ENCODE measurements at places on chromosomes 3 and 15.
A peak's percentile ranks its signal among the peaks of the same experiment; 100 is the strongest.

GRCh38 chr3:140717921-140718320 lies 40.1 kb downstream of the TRIM42 start:
- no peak for DNase-seq

DNA sequence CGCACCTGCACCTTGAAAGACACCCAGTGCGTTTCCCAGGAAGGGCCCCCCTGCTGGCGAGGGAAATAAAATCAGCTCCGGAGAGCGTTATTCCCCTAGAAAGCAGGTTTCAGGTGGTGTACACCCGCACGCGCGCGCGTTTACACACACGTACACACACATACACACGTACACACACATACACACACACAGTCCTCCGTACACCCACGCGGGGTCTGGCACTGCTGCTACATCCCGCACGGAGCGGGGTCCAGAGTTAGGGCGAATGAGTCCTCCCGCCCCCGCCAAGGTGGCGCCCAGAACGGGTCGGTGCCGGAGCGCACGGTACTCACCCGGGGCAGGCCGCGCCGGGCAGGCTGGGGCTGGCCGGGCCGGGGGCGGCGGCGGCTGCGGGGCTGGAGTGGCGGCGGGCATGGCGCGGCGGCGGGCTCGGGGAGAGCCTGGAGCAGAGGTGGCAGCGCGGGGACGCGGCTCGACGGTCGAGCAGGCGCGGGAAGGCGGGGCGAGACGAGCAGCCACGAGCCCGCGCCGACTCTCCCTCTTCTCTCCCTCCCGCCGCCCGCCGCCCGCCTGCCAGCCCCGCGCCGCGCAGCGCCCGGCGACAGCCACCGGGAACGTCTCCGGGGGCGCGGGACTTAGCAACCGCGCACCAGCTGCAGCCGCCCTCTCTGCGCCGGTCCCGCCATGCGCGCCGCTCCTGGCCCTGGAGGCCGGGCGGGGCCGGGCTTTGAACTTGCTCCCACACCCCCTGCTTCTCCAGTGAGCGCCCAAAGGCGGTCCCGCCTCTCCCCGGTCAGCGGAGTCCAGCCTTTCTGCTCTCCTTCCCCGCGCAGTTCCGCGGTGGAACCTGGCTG lies at the start of gene DCLK3:
DCLK3 (minus strand) TSS at position 704 of the 854 bp plus-strand sequence; CDS start at position 414, 290 bp downstream.
- DNase-seq = no peak

GRCh38 chr3:191176038-191176785 lies 22.8 kb upstream of the OSTN start:
- DNase-seq = no peak

- DNase-seq = peak; percentile 24
Measured at GRCh38 chr3:182142928-182143327, 431.2 kb downstream of the SOX2 start.

GRCh38 chr3:172869368-172869771 lies 118.8 kb downstream of the ECT2 start:
- no peak for DNase-seq

- DNase-seq = no peak
Measured at GRCh38 chr15:51139091-51139490, 44.4 kb upstream of the TNFAIP8L3 start.

GRCh38 chr3:107850681-107851080 lies 240.2 kb downstream of the CD47 start:
- DNase-seq = no peak

- no peak for DNase-seq
Measured at GRCh38 chr15:54017251-54017650, 39.0 kb downstream of the UNC13C start.

- DNase-seq = no peak
Measured at GRCh38 chr3:73576999-73577461, 47.7 kb downstream of the PDZRN3 start.

Data from OCI-LY7 (cell line).